ENCODE measurements at places on chromosomes 2 and 18.

DNA sequence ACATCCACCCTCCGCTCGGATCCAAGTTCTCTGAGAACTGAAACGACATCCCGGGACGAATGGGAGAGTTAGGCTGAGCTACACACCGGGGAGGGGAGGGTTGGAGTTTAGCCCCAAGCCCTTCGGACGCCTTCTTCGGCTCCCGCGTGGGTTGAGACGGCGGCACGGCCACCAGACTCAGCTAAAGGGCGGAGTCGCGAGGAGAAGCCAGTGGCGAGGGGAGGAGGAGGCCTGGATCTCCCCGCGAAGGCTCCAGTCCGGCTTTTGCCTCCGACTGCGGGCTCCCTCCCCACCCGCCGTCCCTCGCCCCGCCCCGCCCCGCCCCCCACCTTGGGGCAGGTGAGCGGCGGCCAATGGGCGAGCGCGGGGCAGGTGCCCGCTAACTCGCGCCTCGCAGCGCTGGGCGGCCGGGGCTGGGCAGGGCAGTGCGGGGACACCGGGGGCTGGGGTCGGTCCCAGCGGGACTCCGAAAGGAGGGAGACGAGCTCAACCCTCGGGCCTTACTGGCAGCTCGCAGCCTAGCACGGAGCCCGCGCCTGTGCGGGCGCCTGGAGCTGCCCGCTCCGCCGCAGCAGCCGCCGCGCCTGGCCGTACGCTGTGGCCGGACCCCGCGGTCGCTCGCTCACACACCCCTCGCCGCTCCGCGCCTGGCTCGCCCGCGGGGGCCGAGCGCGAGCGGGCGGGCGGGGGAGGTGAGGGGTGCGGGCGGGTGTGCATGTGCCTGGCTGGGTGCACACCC is at the start of gene EMX1:
Gene EMX1 (plus strand): TSS at position 382 of the 739 bp plus-strand sequence. CDS start 334 bp downstream, at position 716.
- no peak for DNase-seq

DNA sequence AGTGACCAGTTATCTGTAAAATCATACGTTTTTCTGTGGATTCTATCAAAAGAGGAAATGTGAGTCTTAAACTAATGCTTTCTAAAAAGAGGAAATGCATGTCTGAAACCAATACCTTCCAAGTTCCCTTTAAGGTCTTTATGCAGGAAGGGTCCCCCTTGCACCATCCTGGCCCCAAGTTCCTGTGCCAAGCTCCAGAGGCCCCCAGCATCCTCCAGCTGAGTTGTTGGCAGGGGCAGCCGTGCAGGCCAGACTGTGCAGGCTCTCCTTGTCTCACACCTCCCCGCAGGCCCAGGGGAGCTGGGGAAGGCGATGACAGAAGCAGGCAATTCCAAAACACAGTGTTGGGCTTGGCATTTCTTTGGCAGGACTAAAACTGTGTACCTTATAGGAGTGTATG is 39.2 kb downstream of the DPYSL5 start:
- no peak for DNase-seq

DNA sequence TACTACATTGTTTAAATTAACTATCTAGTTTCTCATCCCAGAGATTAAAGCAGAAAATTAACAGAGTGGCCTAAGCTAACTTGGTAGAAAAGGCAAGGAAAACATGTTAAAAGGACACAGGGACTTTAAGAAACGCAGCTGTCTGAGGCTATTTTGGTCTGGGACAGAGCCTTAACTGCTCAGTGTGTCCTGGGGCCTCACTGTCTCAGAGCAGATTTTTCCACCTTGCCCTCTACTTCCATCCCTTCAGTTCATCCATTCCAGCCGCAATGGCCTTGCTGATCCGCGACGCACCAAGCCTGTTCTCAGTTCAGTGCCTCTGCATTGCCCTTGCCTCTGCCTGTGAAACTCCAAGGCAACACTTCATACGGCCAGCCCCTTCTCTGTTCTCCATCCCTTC is 114.9 kb upstream of the OSR1 start:
- DNase-seq, result peak; percentile 45

DNA sequence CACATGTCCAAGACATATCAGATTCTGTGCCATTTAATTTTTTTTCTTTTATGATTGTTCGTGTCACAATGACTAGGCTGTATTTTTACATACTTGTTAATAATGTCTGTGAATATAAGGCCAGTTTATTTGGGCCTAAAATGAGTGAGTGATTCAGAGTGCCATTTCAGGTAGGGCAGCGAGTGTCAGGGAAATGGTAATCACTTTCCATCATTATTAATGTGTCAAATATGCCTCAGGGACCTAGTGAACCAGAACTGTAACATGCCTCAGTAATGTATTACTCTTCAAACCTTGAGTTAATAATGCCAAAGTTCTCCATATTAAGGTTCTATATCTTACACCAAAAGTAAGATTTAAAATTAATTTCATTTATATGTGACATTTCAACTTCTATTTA is 8.6 kb downstream of the FAM171B start:
- no peak for DNase-seq

DNA sequence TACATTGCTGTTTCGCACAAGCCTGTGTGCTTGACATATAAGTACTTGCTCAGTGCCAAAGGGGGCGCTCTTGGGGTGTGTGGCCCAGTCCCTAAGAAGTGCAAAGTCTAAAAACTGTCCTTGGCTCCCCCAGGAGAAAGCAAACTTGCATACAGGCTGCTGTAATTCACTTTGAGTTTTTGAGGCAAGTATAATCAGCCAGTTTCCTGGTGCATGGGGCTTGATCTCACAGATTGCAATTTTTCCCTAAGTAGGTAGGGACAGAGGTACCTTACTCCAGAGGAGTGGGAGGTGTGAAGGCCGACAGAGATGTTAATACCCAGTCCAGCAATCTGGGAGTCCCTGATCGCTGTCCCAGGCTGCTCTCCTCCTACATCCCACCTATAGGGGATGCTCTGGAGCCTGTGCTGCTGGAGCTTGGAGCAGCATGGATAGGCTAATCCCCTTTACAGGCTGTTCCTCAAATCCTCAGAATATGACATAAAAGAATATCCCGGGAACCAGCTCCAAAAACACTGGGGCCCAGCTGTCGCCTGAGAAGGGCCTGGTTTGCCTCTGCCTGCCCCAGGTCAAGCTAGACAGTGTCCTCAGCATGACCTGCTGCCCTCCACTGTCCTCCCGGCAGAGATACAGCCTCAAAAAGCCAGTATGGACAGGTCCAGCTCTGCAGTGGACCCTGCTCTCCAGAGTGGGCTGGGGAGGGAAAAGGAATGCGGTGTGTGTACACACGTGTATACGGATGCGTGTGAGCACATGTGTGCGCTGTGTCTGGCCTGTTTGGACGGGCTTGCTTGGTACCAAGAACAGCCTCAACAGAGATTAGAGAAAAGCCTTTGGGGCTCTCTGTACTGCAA is 136.5 kb upstream of the HAAO start:
- no peak for DNase-seq

DNA sequence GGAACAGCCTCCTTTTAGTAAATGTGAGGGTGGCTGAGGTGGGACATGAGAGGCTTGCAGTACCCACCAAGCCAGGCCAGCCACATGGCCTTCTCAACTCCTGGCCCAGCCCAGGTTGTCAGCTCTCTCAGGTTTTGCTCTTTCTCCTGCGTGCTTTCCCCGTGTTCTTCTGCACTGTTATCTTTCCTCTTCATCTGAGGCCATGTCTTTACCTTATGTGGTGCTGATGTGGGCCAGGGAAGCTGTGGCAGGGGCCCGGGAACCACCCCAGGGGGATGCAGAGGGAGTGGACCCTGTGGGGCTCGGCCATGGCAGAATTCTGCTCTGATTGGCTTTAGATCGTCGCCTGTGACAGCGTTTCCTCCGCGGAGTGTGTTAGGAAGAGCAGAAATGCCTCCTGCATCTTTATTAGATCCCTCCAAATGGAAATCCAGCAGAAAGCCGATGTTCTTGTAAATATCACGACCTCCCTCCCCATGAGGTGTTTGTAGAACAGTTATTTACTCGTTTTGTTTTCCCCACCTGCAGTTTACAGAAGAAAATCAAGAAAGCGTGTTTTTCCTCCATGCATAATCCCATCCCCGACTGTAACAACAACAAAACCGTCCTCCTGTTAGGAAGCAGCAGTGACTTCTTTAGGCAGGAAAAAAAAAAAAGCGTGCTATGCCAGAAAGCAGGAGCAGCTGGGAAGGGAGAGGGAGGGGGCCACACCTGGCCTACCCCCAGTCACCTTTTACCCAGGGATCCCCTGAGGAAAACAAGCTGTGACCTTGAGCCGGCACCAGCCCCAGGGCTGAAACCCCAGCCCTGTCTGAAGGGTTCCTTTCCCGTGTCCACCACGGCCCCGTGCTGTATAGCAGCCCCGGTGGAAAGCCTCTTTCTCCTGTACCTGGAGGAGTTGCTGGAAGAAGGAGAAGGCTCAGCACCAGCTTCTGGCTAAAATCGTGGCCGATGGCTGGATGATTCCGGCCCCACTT is 54.8 kb downstream of the HPCAL1 start:
- no peak for DNase-seq

DNA sequence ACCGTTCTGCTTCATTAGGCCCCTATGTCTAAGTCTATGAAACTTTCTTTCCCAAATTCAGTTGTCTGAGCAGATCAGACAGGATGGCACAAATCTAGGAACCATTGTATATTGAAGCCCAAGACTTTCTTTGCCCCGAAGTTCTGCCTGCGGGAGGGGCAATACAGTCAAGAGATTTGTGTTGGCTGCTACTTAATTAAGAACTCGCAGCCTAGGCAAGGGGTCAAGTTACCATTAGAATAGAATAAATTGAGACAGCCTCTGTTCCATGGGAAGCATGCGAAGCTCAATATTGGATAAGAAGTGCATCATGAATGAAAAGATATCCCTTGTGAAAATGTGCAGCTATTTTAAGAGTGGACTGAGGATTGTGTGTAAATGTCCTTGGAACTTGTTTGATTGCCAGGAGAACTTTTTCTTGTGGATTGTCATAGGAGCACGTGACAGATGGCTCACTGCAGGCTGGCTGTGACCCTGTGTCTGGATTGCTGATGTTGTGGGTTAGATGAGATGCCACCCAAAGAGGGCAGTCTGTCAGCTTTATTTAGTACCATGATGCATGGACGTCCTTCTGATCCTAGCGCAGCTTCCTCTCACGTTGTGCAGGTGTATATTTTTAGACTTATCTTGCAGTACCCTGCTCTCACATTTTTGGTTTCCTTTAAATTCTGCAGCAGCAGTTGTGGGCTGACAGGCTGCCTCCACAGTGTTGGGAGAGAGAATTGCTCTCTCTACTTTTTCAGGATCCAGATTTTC is 30.9 kb downstream of the HAUS1 start:
- DNase-seq, result no peak
